Left lobe of liver (tissue), 2 donors: ENCODE measurements at places on chromosomes 12 and 14.

GRCh38 chr12:79659961-79660431, 30.8 kb downstream of the PAWR start:
- no peak for DNase-seq

GRCh38 chr12:46839964-46840363, 14.2 kb upstream of the SLC38A4 start:
- DNase-seq = no peak

DNA sequence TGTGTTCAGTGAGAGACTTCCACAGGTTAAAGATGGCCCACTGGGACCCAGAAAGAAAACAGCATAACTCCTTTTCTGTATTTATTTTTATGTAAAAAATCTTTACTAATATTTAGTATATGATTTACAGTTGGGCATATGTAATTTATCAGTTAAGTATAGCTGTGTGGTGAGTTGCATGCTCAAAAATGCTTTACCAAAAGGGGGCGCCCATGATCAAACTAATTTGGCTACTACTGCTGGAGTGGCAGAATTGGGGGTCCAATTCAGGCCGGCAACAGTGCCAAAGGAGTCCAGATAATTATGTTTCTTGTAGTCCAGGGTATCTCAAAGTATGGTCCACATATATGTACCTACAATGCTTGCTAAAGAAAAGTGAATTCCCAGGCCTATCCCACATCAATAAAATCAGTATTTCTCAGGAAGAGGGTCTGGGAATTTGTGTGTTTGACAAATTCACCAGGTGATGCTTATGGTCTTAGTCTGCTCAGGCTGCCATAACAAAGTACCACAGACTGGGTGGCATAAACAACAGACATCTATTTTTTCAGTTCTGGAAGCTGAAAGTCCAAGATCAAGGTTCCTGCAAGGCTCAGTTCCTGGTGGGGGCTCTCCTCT, 152.0 kb downstream of the KTN1 start:
- no peak for DNase-seq

DNA sequence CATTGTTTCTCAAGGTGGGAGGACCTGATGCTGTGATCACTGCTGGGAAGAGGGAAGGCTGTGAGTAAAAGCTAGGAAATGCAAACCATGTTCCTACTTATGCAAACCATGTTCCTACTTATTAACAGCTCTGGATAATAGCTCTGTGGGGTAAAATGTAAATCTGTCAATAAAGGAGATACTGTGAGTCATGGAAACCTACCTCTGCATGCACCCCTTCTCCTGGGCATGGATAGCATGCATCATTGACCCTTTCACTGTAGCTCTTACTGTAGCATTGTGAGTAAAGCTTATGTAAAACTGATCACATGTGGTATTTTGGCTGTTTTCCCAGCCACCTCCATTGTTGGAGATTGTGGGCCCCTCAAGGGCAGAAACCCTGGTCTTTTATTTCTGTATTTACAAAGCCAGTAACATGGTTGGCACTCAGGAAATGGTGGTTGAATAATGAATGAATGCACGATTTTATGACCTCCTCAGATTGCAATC, 253.7 kb downstream of the GRIN2B start:
- DNase-seq = no peak

DNA sequence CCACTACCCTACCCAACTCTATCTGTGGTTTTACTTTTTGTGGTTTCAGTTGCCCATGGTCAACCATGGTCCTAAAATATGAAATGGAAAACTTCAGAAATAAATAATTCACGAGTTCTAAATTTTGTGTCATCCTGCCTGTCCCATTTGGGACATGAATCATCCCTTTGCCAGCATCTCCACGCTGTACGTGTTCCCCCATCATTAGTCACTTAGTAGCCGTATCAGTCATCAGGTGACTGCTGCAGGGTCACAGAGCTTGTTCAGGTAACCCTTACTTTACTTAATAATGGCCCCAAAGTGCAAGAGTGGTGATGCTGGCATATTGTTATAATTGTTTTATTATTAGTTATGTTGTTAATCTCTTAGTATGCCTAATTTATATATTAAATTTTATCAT, 209.9 kb downstream of the ITPR2 start:
- DNase-seq = no peak

GRCh38 chr14:31251028-31251958, 43.7 kb upstream of the HECTD1 start:
- no peak for DNase-seq

DNA sequence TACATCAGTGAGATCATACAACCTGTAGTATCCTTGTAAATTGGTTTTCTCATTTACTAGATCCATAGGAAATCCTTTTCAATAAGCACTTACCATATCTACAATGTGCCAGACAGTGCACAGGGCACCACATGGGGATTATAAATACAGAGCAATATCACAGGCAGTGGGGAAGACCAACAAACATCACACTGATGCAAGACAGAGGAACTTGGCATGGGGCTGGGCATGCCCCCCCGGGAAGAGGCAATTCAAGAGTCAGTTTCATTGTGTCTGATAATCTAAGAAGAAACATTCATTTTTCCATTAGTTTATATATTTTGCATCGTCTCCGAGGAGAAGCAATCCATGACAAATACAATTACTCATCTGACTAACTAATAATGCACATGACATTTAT, 16.2 kb downstream of the NT5DC3 start:
- no peak for DNase-seq

DNA sequence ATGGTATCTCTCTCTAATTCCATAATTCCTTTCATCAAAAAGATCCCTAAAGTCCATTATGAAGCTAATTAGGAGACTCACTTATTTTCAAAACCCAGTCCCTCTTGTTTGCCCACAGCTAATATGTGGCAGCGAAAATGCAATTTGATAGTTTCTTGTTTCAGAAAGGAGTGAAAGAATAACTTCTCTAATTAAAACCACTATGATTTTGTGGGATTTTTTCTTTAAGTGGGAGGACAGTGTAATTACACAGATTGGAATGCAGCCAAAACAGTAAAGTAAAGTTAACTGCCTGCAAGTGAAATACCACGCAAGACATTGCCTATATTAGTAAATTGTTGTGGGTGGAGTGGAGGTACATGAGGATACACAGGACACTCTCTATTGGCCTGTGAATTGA, 50.0 kb downstream of the PTPRO start:
- DNase-seq = no peak

DNA sequence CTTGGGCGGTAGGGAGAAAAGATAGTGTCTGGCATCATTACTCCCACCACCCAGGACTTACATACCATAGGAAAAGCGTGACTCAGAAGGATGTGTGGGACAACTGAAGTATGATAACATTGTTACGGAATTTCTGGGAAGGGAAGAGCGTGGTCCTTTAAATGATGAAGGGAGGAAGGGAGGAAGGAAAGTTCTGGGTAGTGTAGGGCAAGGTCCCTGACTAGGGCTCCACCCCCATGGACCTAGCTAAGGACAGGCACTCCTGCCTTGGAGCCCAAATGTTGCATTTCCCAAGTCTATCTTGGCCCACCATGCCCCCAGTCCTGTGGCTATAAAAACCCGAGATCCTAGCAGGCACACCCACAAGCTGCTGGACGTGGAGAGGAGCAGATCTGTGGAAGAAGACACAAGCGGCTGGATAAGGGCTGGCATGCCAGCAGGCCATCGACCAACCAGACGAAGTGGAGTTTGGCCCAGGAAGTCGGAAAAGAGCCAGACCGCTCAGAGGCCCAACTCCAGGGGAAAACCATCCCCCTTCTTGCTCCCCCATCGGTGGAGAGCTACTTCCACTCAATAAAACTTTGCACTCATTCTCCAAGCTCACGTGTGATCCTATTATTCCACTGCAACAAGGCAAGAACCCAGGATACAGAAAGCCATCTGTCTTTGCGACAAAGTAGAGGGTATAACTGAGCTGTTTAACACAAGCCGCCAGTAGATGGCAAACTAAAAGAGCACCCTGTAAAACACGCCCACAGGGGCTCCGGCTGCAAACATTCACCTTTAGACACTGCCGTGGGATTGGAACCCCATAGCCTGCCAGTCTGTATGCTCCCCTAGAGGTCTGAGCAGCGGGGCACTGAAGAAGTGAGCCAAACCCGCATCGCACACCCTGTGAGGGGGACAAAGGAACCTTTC, 23.0 kb upstream of the RAB21 start:
- DNase-seq = peak; percentile 56

- DNase-seq = no peak
Observed at GRCh38 chr12:13573698-13574321, 377.3 kb downstream of the EMP1 start.

DNA sequence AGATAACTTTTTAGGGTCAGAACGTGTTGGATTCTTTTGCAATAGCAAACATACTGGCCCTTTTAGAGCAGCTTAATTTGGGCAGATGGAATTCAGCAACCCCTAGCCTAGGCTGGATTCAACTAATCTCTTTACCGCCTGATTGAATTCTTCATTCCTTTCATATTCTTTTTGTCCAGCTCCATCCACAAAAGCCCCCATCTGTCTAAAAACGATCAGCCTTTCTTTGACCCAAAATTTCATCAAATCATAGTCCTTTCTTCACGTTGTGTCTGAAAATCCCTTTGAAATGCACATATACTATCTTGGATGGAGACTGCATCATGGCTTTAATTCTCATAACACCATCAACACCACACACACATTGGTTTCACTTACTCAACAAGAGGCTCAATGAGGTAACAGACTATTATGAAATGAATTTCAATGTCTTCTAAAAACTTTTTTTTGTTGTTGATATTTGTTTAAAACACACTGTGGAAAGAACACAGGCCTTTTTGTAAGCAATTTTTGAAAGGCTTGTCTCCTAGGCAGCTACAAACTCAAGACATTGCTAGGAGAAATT, 128.0 kb upstream of the EEA1 start:
- no peak for DNase-seq

DNA sequence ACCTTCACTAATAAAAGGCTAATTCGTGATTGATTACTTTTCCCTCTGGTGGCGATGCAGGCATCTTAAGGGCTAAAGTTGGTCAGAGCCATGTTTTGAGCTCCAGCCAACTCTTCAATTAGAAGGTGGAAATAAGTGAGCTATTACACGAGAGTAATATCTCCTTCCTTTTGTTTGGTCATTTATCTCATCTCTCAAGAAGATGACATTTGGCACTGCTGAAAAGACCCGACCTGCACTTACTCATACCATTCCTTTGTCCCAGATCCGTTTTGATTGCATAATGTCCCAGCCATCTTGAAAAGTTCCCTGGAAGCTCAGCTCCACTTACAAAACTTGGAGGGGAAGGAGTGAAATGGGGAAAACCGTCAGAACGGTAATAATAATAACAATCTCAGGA, 316.2 kb downstream of the VRK1 start:
- DNase-seq = no peak

- DNase-seq = no peak
Observed at GRCh38 chr14:38536376-38537038, 280.6 kb upstream of the CLEC14A start.

- DNase-seq = no peak
Observed at GRCh38 chr14:31133133-31133532, 74.5 kb downstream of the HECTD1 start.

DNA sequence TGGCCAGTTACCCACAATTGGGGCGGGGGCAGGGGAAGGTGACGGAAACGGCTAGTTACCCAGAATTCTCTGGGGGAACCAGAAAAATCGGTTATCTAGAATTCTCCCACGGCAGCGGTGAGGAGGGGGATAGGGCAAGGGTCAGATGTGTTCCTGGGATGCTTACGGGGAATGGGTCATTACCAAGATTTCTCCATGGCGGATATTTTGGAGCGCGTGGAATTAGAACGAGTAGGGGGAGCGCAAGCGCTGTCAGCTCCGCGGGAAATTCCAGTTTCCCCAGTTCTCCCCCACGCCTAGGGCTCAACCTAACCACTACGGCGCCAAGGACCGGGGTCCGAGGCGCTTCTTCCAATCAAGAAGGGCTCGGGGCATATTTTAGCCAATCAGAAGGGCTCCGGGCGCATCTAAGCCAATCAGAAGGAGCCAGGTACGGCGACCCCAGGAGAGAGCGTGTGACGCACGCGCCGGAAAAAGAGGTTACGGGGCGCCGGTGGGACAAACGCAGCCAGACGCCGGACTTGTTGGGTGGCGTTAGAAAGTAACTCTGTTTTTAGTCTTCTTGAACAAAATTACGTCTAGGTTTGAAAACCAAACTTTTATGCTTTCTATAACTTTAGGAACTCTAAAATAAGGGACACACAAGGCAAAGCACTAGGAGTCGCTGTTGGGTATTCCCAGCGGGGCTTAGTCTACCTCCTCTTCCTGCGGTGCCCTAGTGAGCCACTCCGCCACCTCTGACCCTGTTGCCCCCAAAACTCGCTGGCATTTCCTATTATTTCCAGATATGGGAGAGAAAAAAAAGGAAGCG, at the start of gene PAN2:
Gene PAN2, minus strand, starts transcription at position 322 of the 811 bp plus-strand sequence. CDS start 906 bp downstream, outside the sequence.
- peak; percentile 97 for DNase-seq

DNA sequence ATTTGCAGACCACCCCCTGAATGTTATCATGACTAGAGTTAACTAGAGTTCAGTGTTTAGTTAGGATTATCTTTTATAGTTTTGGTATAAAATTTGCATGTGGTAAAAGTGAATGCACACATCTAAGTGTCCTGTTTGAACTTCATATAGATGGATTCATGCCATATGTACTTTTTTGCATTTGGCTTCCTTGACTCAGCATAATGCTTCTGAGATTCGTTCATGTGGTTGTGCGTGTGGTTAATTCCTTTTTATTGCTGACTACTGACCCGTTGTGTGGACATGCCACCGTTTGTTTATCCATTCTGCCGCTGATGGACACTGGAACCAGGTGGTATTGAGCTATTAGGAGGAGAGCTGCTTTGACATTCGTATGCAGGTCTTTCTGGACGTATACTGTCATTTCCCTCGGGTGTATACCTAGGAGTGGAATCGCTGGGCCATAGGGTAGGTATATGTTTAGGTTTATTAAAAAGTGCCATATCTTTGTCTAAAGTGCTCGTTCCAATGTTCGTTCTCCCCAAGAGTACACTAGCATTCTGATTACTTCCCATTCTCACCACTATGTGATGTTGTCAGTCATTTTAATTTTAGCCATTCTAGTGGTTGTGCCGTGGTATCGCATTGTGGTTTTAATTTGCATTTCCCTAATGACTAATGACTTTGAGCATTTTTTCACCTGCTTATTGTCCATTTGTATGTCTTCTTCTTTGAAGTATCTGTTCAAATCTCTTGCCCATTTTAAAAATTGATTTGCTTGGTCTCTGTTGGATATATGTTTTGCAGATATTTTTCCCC, 37.7 kb downstream of the RIN3 start:
- DNase-seq = no peak

- peak; percentile 95 for DNase-seq
Observed at GRCh38 chr12:96233939-96234461, 39.8 kb downstream of the ELK3 start.

GRCh38 chr12:65082406-65082805, 38.7 kb downstream of the WIF1 start:
- no peak for DNase-seq

DNA sequence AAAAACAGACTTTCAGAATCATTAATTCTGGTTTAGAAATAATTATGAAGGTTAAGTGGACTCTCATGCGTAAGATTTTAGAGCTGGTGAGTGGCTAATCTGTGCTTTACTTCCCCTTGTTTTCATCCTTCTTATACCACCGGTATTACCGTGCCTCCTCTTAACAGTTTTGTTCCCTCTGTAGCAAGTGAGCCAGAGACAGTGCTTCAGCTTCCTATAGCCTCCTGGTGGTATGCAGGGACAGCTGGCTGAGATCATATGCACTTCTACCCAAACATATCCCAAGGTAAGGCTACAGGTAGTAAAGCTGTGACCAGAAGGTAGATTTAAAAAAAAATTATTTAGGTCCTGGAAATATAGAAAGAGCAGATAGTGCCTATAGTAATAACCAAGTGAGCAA, 55.2 kb downstream of the PDE3A start:
- no peak for DNase-seq

- DNase-seq = no peak
Observed at GRCh38 chr12:22627371-22627770, 2.4 kb downstream of the ETNK1 start.
